H1 (cell line): ENCODE measurements at places on chromosomes 5 and 9. TPM values are rescaled to one million over a fixed set of nuclear protein-coding genes. Genes with fewer than 3 reads are reported as not detected.

DNA sequence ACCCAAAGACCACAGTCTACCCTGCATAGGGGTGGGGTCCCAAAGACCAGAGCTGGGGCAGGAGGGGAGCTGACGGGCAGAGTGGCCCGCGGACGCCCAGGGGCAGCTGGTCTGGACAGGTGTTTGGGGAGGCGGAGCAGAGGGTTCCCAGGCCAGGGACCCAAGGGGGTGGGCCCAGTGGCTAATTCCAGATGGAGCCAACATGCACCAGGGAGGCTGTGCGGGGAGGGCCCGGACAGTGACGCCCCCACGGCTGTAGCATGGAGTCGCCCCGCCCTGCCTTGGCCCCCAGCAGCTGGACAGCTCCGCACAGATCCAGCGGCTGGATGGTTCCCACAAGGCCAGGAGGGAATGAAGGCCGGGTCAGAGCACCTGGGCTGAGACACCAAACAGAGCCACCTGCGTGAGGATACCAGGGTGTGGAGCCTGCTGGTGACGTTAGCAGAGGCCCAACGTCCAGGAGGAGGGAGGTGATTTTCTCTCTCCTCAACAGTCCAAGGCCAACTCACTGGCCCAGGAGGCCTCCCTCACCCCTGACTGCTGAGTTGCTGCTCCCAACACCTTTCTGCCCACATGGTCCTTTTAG is 55.3 kb upstream of the EGFL7 start:
- no peak for DNase-seq

- DNase-seq, result no peak
These were observed 29.4 kb downstream of the ANKRD34B start for GRCh38 chr5:80540691-80541090.

- no peak for DNase-seq
These were observed 93.7 kb downstream of the PDE4D start for GRCh38 chr5:59799668-59800346.

- no peak for DNase-seq
These were observed 243.6 kb downstream of the DENND1A start for GRCh38 chr9:123686131-123686828.

- no peak for DNase-seq
These were observed 632.2 kb downstream of the TLR4 start for GRCh38 chr9:118336250-118336942.

GRCh38 chr5:180642181-180642775 is 7.1 kb downstream of the FLT4 start:
- peak; percentile 33 for DNase-seq

DNA sequence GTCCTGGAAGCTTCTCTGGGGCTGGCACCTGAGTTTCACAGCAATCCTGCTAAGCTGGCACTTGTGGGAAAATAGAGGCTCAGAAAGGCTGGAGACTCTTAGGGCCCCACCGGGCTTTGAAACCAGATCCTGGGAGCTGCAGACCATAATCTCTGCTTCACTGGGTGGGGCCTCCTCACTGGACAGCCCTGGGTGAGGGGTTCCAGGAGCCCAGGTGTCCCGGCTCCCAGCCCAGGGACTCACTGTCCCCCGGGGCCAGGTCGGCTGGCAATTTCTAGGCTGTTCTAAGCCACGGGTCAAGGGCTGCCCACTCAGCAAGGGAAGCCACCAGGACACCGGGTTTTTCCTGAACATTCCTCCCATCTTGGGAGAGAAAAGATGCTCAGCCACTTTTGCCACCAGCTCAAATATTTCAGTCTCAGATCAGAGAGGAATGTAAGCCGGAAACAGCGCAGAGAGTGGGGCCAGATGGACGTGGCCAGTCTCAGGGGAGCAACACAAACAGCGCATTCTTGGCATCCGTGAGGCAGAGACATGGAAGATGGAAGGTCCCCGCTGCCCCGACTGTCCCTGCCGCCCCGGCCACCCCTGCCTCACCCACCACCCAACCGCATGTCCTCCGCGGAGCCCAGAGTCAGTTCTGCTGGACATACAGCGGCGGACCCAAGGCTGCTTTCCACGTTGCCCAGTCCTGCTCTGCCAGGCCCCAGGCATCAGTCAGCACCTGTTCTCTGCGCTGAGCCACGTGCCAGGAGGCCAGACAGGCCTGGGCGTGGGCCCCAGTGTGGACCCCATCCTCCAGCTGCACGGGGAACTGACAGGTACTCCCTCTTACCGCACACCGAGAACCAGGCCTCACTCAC is 72.6 kb downstream of the VAV2 start:
- DNase-seq, result no peak

GRCh38 chr5:172877466-172878260 is 43.6 kb downstream of the ERGIC1 start:
- no peak for DNase-seq

- DNase-seq, result no peak
These were observed 1201.4 kb upstream of the C9orf72 start for GRCh38 chr9:28774433-28775235.

HRCT1 gene
- not detected in 2 replicates for total RNA-seq
